ENCODE measurements at places on chromosomes 12 and 14. TPM values are rescaled to one million over a fixed set of nuclear protein-coding genes. Genes with fewer than 3 reads are reported as not detected.

DNA sequence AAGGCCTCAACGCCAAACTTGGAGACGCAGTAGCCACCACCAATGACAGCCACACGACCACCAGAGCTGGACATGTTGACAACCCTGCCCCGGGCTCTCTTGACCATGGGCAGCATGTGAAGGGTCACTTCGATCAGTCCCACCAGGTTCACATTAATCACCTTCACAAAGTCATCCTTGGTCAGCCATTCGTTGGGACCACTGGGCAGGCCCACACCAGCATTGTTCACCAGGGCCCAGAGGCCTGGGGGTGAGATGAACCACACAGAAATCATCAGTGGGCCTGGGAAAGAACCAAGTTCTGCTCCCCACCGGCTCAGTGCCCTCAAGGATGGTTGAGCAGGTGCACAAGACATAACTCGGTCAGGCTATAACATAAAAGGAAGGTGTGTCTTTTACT is 4.0 kb downstream of the SDR9C7 start:
- DNase-seq = no peak

GRCh38 chr14:30193845-30194501 is 266.3 kb upstream of the PRKD1 start:
- peak; percentile 72 for DNase-seq

The LTBP2 gene
- total RNA-seq = 10.5 TPM

DNA sequence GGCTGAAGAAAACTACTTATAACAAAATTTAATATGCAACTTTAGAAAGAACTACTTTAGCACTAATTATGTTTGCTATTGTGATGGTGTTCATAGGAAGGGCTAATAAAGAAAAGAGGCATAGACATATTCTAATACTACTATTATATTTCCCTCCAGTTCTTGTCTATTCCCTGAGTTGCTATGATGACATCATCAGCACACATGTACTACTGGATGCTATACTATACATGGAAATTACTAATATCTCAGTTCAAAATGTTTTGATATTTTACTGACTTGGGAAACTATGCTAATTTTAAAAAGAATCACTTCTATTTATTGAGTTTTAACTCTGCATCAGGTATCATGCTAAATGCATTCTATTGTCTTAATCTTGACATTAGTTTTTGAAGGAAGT is 101.6 kb downstream of the EPS8 start:
- DNase-seq = no peak

DNA sequence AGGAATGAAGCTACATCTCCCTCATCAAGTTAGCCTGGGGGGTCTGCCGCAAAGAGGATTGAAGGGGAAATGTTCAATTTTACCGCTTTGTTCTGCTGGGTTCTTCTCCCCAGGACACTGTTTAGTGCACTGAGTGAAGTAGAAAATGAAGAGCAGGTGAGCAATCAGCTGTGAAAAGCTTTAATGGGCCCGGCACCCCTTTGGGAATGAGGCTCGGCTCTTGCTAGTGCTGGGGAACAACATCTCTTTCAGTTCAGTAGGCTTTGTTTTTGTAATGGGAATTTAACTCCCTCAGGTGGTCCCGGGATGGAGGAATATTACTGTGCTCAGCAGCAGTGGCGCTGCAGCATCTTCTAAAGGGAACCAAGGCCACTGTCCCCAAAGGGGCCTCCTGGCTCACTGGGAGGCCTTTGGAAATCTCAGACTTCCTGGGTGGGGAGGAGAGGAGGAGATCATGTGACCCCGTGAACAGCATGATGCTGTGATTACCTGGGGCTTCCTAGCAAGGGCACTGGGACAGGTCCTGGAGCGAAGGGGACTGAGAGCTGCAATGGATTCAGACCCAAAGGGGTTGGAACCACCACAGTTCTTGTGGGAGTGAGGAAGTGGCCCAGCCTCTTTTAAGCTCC is 85.2 kb upstream of the MAX start:
- DNase-seq = no peak

- peak; percentile 79 for DNase-seq
Observed at GRCh38 chr14:101125719-101126651, 222.5 kb upstream of the RTL1 start.

DNA sequence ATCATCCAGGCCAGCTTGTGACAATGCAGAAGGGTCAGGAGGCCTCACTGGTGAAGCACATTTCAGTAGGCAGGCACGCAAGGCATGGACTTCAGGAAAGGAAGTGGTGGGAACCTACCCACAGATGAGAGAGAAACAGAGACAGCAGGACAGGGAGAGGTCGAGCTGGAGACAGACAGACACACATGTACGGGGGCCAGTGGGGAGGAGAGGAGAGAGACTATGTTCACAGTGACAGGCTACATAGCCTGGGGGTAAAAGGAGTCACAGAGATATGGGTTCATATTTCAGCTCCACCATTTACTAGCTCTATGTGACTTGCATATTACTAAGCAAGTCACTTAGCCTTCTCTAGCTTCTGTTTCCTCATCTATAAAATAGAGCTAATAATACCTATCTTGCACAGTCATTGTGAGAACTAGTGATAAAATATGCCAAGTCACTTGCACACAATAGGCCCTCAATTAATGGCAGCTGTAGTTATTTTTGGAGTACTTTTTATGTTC is 91.1 kb upstream of the FUT8 start:
- DNase-seq = no peak
